ENCODE measurements at places on chromosomes 1 and 21. TPM values are rescaled to one million over a fixed set of nuclear protein-coding genes. Genes with fewer than 3 reads are reported as not detected.

SPAG17 gene
- total RNA-seq: not detected

DNA sequence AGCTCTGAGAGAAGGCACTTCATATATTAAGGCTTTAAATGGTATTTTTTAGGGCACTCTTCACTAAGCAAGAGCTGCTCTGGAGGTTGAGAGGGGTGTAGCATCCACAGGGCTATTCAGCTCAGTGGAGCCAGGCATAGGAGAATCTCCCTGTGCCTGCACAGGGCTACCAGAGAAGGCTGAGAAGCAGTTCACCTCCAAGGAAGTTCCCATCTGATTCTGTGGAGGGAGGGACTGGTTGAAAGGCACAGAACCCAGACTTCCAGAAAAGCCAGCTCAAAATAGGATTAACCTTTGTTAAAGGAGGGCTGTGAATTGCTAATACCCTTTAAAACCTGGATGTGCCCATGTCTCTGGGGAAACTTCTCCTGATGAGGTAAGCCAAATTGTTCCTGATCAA lies 304.5 kb downstream of the TTLL7 start:
- DNase-seq: no peak

CALML6 gene
- 1.8 TPM for total RNA-seq

IL22RA1 gene
- total RNA-seq: not detected

CYP2J2 gene
- total RNA-seq: 0.76 TPM

GRCh38 chr1:31592132-31592531 lies 15.8 kb downstream of the TINAGL1 start:
- no peak for DNase-seq

- DNase-seq: no peak
Measured at GRCh38 chr1:178344513-178345091, 152.2 kb downstream of the CLEC20A start.

- no peak for DNase-seq
Measured at GRCh38 chr1:97791251-97791650, 129.6 kb downstream of the DPYD start.

DNA sequence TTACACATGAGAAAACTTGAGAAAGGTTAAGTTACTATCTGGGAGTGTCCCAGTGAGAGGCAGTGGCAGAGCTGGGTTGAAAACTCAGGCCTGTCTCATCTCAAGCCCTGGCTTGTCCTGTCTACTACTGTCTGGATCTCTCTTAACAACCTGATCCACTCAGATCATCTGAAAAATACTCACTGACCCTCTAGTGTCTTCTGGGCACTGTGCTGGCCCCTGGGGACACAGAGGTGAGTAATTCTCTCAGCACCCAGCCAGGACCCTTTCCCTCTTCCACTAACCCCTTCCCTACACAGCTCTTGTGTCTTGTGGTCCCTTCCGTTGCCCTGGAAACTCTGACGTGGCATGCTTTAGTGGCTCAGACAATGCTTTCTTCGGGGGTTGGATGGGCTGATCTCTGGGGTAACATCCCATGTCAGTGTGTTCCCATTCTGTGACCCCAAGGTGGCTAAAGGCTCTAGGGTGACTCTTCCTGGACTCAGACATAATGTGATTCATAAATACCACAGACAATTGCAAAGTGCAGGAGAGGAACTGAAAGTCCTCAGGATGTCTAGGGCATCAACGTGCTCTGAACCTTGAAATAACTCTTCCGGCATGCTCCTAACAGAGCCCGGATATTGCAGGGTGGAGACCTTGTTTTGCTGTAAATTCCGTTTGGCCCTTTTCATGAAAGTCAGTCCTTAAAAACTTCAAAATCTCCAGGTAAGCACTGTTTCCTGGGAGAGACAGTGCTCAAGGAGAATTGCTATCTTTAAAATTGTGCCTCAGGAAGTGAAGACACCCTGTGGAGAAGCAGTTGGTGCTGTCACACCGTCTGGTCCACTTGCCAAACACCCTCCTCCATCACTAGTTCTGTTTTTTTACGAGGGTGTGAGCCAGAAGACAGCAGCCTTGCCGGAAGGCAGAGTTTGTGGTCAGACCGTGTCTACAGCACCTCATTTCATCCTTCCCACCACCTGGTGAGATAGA lies 4.0 kb downstream of the SHISAL2A start:
- peak; percentile 65 for DNase-seq

DNA sequence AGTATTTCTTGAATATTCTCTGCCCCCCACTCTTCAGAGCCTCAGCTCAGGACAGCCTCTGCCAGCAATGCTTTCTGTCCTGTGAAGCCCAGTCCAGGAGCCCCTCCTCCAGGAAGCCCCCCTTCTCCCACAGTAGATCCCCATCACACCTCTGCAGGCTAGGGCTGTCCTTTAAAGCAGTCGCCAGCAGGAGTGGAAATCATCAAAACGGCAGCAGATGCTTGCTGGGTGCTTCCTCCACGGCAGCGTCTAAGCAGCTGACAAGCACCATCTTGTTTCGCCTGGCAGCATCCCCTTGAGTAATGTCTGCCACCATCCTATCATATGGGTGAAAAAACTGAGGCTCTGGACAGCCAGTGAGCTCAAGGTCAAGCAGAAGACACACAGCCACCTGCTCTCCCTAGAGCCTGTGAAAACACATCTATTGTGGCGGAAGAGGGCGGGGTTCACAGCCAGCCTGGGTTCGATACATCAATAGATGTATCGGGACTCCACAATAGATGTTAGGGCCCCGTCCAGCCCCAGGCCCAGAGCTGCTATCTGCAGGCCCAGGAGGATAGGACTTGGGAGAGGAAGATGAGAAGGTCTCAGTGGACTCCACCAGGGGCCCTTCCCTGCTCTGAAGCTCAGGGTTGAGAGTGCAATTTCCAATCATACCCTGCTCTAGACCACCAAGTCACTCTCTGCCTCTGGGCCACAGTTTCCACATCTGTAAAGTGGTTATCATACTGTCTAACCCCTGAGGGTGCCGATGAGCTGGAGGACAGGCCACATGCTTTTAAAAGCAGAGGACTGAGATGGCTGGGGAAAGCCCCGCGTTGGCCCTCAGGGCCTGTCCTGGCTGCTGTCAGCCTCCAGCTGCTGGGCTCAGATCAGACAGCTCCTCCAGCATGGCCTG lies 17.5 kb downstream of the RUNX3 start:
- no peak for DNase-seq

NPR1 gene
- 0.07 TPM for total RNA-seq

DNA sequence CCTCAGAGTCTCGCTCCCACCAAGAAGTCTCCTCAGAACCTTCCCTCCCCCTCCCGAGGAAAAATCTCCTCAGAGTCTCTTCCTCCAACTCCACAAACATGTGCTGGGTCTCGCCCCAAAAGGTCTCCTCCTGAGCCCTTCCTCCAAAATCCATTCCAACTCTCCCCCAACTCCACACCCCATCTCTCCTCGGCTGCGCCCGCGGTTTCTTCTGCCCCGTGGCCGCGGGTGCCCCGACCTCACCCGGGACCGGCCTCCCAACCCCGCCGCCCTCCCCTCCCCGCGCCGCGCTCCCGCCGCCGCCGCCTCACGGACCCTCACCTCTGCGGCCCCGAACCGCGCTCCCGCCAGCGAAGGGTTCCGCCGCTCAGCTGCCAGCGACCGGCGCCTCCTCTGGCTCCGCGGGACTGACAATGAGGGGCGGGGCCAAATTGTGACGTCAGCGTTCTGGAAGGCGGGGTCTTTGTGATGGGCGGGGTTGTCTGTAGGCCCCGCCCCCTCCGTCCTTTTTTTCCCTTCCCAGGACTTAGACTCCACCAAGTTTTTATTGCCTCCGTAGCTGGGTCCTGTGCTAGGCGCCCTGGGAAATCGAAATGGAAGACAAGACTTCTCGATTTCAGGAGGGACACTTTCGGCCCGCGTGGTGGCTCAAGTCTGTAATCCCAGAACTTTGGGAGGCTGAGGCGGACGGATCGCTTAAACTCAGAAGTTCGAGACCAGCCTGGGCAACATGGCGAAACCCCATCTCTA lies at the start of gene LUZP1:
Gene LUZP1, minus strand, starts transcription at position 412 of the 750 bp plus-strand sequence.
- peak; percentile 90 for DNase-seq

- no peak for DNase-seq
Measured at GRCh38 chr1:54606096-54606989, 17.0 kb downstream of the FAM151A start.

NPHP4 gene
- 14.5 TPM for total RNA-seq

DNA sequence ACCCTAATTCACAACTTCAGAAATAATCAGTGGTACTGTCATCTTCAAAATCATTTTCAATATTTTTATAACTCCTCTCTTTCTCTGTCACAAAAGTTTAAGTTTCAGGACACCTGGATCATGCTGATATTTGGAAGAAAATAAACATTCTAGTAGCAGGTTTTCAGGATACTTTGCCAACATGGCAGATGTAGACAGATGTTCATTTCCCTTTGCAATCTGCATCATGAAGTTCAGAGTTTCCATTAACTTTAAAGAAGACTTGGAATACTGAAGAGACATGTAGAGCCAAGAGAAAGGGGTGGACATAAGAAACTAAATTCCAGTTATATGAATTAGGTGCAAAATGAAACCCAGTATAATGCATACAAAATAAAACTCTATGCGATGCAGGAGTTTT lies 218.1 kb downstream of the USH2A start:
- no peak for DNase-seq

MCOLN2 gene
- 57.6 TPM for total RNA-seq

GRCh38 chr1:31736675-31737074 lies 27.5 kb downstream of the ADGRB2 start:
- no peak for DNase-seq

DNA sequence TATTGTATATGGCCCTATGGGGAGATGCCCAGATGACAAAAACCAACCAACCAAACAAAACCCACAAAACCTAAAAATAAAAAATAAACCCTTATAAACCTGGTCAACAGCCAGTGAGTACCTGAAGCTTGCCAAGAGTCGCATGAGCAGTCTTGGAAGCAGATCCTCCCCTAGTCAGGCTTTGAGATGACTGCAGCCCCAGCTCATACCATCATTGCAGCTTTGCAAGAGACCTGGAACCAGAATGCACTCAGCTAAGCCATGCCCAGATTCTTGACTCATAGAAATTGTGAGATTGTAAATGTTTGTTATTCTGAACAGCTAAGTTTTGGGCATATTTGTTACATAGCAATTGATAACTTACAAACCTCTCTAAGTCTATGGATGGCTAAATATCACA lies 326.8 kb downstream of the HLX start:
- no peak for DNase-seq

DNA sequence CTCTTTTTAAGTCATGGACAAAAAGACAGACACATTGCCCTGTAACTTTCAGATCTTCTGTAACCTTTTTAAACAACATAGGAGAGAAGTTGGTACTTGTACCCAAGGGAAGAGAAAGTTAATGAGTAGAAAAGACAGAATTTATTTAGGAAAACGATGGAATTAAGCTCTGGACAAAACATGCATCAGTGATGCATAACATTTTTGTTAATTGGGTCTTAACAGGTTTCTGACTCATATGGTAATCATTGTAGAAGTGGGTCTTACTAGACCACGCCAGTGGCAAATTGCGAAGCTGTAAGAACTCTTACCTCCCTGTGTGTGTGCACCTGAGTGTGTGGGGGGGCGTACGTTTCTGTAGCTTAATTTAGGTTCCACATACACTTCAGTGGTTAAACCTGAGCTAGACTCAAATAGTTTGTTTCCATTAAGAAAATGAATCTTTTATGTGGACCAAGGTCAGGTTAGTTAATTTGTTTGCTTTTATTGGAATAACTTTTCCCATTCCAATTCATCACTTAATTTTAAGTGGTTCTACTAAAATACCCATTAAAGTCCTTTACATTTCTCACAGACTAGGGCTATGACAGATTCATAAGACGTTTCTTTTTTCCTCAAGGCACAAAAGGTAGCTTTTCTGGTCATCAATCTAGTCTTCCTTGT lies 48.1 kb downstream of the NFIA start:
- no peak for DNase-seq

- no peak for DNase-seq
Measured at GRCh38 chr1:203598752-203599151, 27.9 kb upstream of the ATP2B4 start.

DNA sequence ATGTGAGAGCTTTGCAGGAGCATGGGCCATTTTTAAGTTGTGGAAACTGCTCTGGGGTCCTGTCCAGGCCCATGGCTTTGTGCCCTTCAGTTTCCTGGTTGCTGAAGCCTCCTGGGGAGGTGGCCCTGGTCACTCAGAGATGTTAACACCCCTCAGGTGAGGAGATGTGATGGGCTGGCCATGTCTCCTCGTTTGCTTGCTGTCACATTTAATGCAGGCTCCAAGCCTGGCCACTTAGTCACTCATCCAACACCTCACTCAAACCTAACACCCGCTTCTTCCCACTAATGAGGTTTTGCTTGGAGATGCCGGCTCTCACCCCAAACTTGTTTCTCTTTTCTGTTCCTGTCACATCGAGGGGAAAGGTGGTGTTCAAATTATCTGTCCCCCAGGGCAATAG lies 192.7 kb downstream of the PTPRU start:
- DNase-seq: no peak

MMP23B gene
- 1.5 TPM for total RNA-seq

DNA sequence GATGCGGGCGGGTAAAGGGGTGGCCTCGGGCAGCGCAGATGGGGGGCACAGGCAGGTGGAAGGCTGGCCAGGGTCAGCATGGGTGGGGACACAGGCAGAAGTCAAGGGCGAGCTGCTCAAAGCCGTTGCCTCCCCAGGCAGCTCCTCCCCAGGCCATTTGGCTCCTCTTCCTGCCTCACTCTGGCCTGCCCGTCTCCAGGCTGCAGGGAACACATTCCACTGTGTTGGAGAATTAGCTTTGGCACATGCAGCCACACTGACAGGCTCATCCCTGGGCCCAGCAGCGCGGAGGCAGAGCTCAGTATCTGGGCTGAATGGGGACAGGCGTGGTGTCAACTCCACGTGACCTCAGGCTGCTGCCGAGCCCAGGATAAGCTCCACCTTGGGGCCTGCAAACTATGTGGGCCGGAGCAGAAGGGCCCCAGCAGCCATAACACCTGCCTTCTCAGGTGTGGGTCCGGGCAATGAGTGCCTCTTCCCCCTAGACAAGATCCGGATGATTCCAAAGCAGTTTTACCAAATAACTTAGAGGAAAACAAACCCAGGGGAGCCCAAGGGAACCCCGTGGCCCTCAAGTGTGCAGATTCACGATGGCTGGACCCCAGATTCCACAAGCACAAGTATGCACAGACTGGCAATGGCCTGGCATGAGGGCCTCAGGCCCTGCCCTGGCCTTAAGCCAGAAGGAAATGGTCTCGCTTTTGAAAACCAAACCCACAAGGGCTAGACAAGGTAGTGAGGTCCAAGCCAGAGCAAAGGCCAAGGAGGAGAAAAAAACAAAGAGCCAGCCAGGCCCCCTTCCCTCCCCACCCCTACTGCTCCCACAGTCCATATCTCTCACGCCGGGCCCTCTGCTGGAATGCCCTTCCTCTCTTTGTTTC lies 40.2 kb downstream of the HSPG2 start:
- no peak for DNase-seq

F5 gene
- 37.4 TPM for total RNA-seq

DNA sequence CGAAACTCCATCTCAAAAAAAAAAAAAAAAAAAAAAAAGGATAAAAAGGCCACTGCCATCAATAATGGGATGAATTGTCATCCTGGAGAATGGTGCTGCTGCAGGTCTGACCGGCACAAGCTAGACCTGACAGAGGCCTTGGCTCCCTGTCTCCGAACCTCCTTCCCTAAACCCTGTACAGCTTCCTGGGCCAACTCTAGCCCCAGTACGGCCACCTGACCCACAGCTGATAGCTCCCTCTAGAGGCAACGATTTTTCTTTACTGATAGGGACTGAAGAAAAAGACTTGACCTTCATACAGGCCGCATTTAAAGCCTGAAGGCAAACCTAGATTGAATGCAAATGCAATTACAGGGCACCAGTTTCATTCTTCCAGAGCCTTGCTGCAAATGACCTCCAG lies 30.7 kb downstream of the NOL9 start:
- peak; percentile 10 for DNase-seq
